ENCODE measurements at places on chromosomes 5 and 9. TPM values are rescaled to one million over a fixed set of nuclear protein-coding genes. Genes with fewer than 3 reads are reported as not detected.

- no peak for DNase-seq
- H3K27ac ChIP-seq: no peak overlapping the region
- no peaks in the 10 kb centered on the region for H3K4me1 ChIP-seq
- no peak overlapping the region for H3K4me3 ChIP-seq
- H3K36me3 ChIP-seq: no peaks in the 10 kb centered on the region
- no peaks in the 10 kb centered on the region for H3K27me3 ChIP-seq
Observed at GRCh38 chr9:124311283-124311682, 53.5 kb downstream of the NEK6 start.

- H3K36me3 ChIP-seq: no peaks in the 10 kb centered on the region
- H3K27me3 ChIP-seq: peaks cover 4% of the 10 kb centered on the region
- H3K27ac ChIP-seq: no peak within 1 kb of the TSS
- H3K4me1 ChIP-seq: peaks cover 22% of the 10 kb centered on the region
Observed at GRCh38 chr9:84669288-84670137, at the start of gene NTRK2. TSS of gene NTRK2 (plus strand) at chr9:84669729. CDS start at chr9:84670749, 1,020 bp downstream.

DNA sequence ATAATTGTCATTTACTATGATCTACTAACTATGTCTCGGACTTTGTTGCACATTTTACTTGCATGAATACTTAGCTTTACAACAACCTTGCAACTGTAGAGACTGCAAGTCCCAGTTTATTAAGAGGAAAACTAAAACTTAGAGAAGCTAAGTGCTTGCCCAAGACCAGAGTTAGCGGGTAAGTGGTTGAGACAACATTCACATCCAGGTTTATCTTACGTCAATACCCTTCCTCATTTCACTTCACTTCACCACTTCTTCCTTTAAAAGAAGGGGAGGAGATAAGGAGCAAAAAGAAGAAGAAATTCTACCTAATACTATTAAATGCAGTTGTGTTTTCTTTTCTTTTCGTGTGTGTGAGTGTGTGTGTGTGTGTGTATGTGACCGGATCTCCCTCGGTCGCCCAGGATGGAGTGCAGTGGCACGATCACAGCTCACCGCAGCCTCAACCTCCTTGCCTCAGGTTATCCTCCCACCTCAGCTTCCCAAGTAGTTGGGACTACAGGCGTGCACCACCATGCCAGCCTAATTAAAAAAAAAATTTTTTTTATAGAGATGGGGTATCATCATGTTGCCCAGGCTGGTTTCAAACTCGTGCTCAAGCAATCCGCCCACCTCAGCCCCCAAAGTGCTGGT, 37.4 kb downstream of the MEGF9 start:
- no peaks in the 10 kb centered on the region for H3K4me1 ChIP-seq
- H3K27me3 ChIP-seq: no peaks in the 10 kb centered on the region
- H3K4me3 ChIP-seq: no peak overlapping the region

GRCh38 chr9:91166796-91167366, 194.8 kb downstream of the AUH start:
- H3K36me3 ChIP-seq: no peaks in the 10 kb centered on the region
- no peaks in the 10 kb centered on the region for H3K27me3 ChIP-seq
- H3K4me1 ChIP-seq: peaks cover 36% of the 10 kb centered on the region
- H3K27ac ChIP-seq: no peak overlapping the region
- no peak overlapping the region for H3K4me3 ChIP-seq

DNA sequence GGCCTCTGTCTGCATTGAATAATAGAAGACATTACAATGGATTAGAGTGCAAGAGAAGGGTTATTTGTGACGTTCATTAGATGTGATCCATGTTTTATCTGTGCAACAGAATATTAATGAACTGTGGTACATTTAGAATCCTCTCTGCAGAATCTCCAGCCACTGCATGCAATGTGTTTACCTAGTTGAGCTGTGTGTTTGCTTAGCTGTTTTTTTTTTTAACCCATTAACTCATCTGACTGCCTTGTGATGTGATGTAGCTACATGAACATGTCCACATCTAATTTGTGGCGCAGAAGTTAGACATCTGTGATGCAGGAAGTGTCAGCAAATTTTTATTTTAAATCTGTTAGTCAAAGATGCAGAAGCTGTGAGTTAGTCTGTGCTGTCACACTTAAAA, 236.9 kb downstream of the CD180 start:
- no peaks in the 10 kb centered on the region for H3K27me3 ChIP-seq
- H3K4me1 ChIP-seq: no peaks in the 10 kb centered on the region
- H3K27ac ChIP-seq: no peak overlapping the region
- no peak overlapping the region for H3K4me3 ChIP-seq
- DNase-seq: no peak
- H3K36me3 ChIP-seq: no peaks in the 10 kb centered on the region

DNA sequence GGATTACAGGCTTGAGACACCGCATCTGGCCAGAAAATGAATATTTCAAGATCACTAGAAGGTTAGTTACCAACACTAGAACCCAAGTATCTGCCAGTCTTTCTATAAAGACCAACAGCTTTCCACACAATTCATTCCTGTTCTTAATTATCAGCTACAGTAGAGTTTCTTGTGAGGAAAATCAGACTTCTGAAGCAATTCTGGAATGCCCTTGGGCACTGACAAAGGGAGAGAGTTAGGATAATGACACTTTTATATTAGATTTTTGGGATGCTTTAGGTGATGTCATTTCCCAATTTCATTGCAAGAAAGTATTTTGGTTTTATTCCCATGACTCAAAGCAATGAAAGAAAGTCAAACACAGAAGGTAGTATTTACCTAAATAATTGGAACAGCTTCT, 497.0 kb upstream of the TUSC1 start:
- H3K27ac ChIP-seq: no peak overlapping the region
- no peaks in the 10 kb centered on the region for H3K27me3 ChIP-seq
- DNase-seq: no peak
- H3K4me1 ChIP-seq: no peaks in the 10 kb centered on the region
- H3K36me3 ChIP-seq: no peaks in the 10 kb centered on the region

DNA sequence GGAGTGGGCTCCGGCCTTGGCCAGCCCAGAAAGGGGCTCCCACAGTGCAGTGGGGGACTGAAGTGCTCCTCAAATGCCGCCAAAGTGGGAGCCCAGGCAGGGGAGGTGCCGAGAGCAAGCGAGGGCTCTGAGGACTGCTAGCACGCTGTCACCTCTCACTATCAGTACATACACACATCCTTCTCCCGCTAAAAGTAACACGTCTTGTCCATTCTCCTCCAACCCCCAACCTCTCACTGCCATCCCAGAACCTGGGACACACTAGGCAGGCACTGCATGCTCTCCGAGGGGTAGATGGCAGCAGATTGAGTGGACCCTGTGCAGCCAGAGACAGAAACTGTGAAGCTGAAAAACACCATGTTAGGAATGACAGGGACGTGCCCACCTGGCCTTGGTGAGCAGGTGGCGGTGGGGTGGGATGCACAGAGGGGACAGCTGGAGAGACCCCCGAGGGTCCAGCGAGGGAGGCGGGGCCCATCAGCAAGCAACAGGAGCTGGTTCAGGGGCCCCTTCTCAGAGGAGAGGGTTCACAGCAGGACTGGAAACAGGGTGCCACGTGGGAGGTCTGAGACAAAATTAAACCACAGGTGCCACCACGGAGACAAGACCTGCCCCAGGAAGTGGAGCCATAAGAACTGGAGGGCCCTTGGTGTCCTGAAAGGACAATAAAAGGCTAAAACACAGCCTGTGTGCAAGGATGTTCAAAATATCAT, 16.9 kb downstream of the SEMA4D start:
- DNase-seq: no peak
- no peaks in the 10 kb centered on the region for H3K27me3 ChIP-seq
- H3K4me3 ChIP-seq: peak overlapping the region; percentile 29
- H3K27ac ChIP-seq: peak overlapping the region; percentile 58
- H3K4me1 ChIP-seq: peaks cover 89% of the 10 kb centered on the region

GRCh38 chr5:119221330-119221729, 134.5 kb upstream of the TNFAIP8 start:
- no peak overlapping the region for H3K4me3 ChIP-seq
- H3K36me3 ChIP-seq: no peaks in the 10 kb centered on the region
- DNase-seq: no peak
- no peaks in the 10 kb centered on the region for H3K4me1 ChIP-seq
- H3K27me3 ChIP-seq: no peaks in the 10 kb centered on the region

DNA sequence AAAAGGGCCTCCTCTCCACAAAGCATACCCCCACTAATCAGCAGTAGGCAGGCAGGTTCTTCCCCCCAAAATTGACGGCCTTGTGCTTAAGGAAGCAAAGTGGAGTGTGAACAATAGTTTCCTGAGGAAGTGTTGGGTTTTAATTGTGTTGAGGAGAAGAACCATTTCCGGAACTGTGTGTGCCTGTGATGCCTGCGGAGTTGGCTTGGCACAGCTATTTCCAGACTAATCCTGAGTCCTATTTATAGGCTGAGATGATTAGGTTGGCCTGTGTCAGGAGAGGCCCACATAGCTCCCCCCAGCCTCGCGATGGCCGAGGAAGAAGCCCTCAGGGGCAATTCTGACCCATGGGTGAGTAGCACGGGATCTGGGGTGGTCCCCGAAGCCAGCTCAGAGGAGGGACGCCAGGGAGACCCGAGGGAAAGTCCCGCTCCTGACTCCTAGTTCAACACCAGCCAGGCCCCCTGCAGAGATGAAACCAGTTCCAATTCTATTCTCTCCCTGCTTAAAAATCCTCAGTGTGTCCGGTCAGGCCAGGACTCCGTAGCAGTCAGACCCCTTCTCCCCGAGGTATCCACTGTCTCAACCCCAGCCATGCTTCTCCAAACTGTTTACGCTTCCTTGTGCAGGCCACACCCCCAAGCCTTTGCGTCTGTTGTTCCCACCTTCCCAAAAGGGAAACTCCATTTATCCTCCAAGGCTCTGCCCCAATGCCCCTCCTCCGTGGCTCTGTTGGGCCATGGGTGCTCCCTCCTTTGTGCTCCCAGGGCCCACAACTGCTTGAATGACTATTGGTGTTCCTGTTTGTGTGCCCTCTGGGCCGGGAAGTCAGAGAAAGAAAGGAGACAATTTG, 18.1 kb downstream of the GSN start:
- no peaks in the 10 kb centered on the region for H3K4me1 ChIP-seq
- DNase-seq: no peak
- H3K27ac ChIP-seq: no peak overlapping the region
- no peaks in the 10 kb centered on the region for H3K36me3 ChIP-seq
- no peak overlapping the region for H3K4me3 ChIP-seq

- no peaks in the 10 kb centered on the region for H3K36me3 ChIP-seq
- H3K4me1 ChIP-seq: no peaks in the 10 kb centered on the region
- no peaks in the 10 kb centered on the region for H3K27me3 ChIP-seq
- no peak for DNase-seq
- H3K4me3 ChIP-seq: no peak overlapping the region
- no peak overlapping the region for H3K27ac ChIP-seq
Observed at GRCh38 chr5:148666353-148666752, 12.0 kb upstream of the HTR4 start.

DNA sequence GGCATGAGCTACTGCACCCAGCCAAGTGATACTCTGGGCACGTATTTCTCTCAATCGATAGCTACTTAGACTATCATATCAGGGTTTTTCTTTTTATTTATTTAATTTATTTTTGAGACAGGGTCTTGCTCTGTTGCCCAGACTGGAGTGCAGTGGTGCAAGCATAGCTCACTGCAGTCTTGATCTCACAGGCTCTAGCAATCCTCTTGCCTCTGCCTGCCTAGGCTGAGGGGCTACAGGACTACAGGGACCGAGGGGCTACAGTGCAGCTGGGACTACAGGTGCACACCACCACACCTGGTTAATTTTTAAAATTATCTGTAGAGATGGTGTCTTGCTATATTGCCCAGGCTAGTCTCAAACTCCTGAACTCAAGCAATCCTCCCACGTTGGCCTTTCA, 20.3 kb upstream of the ANKHD1 start:
- no peak for DNase-seq
- no peak overlapping the region for H3K4me3 ChIP-seq
- H3K27me3 ChIP-seq: no peaks in the 10 kb centered on the region
- H3K4me1 ChIP-seq: no peaks in the 10 kb centered on the region

DNA sequence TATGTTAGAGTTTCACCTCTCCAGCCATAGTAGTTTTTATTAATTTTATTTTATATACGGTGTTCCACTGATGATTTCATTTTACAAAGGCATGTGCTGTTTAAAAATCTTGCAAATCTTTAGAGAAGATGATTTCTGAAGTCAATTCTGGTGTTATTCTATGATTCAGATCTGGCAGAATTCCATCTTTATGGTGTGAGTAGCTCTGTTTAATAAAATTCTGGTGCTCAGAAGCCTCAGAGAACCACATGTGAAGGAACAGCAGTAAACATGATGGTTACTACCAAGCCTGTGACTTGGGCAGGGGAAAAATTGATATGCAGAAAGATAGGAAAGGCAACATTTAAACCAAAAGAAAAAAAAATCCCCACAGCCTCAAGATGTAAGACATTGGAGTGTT, 299.7 kb downstream of the NPR3 start:
- H3K4me1 ChIP-seq: no peaks in the 10 kb centered on the region
- no peak overlapping the region for H3K27ac ChIP-seq
- no peak for DNase-seq
- H3K27me3 ChIP-seq: no peaks in the 10 kb centered on the region

DNA sequence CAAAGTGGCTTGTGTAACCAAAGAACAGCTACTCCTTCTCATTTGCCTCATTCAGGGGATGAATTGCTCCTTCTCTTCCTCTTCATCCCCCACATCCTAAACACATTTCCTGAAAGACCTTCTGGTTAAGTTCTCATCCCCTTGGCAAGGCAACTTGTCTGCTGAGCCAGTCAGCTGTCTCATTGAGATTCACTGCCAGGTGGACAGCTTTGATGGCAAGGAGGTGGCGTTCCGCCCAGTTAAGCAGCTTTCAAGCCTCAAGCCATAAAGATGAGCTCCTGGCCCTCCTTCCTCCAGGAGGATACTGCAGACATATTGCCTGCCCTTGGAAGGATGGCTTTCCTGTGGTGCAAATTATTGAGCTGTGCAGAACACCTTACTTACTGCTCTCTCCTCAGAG, 448.6 kb upstream of the MPDZ start:
- H3K27me3 ChIP-seq: no peaks in the 10 kb centered on the region
- H3K4me3 ChIP-seq: no peak overlapping the region
- no peaks in the 10 kb centered on the region for H3K4me1 ChIP-seq

GRCh38 chr5:150700594-150701377, at the start of gene RBM22:
TSS of gene RBM22 (minus strand) at chr5:150701062. CDS start at chr5:150700985, 77 bp downstream.
- peak within 1 kb of the TSS; percentile 94 for H3K27ac ChIP-seq
- H3K27me3 ChIP-seq: no peaks in the 10 kb centered on the region
- H3K36me3 ChIP-seq: peaks cover 32% of the 10 kb centered on the region
- DNase-seq: peak; percentile 91

The PCDHB3 gene
- not detected for total RNA-seq

The ADAMTS13 gene
- 1.7 TPM for total RNA-seq

The FBP2 gene
- total RNA-seq: not detected

The NTRK2 gene
- total RNA-seq: 0.11 TPM

The LCN2 gene
- not detected for total RNA-seq

The SLC9A3 gene
- 2.8 TPM for total RNA-seq

The POMT1 gene
- total RNA-seq: 58.5 TPM

The NEURL1B gene
- 0.20 TPM for total RNA-seq

The ZNF366 gene
- total RNA-seq: 0.58 TPM

The LCN9 gene
- not detected for total RNA-seq

The PARP8 gene
- 177 TPM for total RNA-seq

The INPP5E gene
- 29.1 TPM for total RNA-seq

The F12 gene
- not detected for total RNA-seq
